Neural cell (in vitro differentiated cells): ENCODE measurements at places on chromosomes 2 and 18. TPM values are rescaled to one million over a fixed set of nuclear protein-coding genes. Genes with fewer than 3 reads are reported as not detected.

OSR1 gene
- polyA plus RNA-seq: not detected in 2 replicates

LAMA1 gene
- polyA plus RNA-seq: 8.0 and 10.3 TPM in 2 replicates

PXDN gene
- polyA plus RNA-seq: 181 and 200 TPM in 2 replicates

IL1F10 gene
- not detected in 2 replicates for polyA plus RNA-seq

HPCAL1 gene
- polyA plus RNA-seq: 63.4 and 67.2 TPM in 2 replicates

DCC gene
- polyA plus RNA-seq: 37.4 and 40.7 TPM in 2 replicates

CTLA4 gene
- not detected in 2 replicates for polyA plus RNA-seq

ARMC9 gene
- polyA plus RNA-seq: 12.5 and 13.9 TPM in 2 replicates

KLHL29 gene
- polyA plus RNA-seq: 42.4 and 48.4 TPM in 2 replicates

RFX8 gene
- polyA plus RNA-seq: not detected in 2 replicates

IHH gene
- 0.36 TPM in 1 of 2 replicates, not detected in the other for polyA plus RNA-seq

SH3RF3 gene
- polyA plus RNA-seq: 0.52 and 0.53 TPM in 2 replicates
